ENCODE measurements at places on chromosomes 1 and 21.

GRCh38 chr21:44415073-44416025, 40.0 kb upstream of the LRRC3 start:
- DNase-seq = no peak

DNA sequence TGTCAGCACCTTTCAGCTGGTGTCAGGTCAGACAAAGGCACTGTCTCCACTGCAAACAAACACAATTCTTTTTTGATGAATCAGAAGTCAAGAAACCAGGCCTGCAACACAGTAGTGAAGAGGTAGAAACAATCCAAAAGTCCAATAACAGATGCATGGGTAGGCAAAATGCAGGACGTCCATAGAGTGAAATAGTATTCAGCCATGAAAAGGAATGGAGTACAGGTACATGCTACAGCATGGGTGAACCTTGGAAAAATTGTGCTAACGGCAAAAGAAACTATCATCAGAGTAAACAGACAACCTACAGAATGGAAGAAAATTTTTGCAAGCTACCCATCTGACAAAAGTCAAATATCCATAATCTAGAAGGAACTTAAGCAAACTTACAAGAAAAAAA, 26.2 kb upstream of the ZBTB21 start:
- no peak for DNase-seq

DNA sequence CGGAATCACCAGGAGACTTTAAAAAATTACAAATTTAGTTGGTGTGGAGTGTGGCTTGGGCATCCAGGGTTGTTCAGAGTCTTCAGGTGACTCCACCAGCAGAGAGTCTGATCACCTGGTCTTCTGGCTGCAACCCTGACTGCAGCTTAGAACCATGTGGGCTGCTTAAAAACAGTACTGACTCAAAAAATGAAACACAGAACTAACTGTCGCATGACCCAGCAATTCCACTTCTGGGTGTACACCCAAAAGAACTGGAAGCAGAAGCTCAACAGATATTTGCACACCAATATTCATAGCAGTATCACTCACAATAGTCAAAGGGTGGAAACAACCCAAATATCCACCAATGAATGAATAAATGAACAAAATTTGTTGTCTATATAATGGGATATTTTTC, 17.3 kb downstream of the TLR5 start:
- no peak for DNase-seq

DNA sequence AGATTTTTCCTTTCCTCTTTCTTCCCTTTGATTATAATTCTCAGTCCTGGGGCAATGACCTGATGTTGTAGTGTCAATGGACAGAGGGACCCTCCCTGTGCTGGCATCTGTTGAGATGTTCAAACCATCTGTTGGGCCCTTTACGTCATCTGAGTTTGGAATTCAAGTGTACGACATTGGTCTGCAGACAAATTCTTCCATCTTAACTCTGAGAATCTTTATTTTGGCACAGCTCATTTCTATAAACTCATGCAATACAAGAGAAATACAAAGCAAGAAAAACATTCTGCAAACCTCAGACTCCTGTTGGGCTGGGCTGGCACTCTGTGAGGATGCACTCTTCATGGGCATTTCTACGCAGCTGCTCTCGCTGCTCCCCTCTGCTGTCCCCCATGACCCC, 54.2 kb downstream of the IFI44 start:
- DNase-seq = no peak

GRCh38 chr1:12482988-12483387, 135.0 kb downstream of the DHRS3 start:
- DNase-seq = no peak

GRCh38 chr1:227745568-227746265, 10.5 kb downstream of the SNAP47 start:
- no peak for DNase-seq

GRCh38 chr1:90200646-90201205, 205.8 kb downstream of the ZNF326 start:
- DNase-seq = no peak

- no peak for DNase-seq
These were observed 38.8 kb upstream of the STMN1 start for GRCh38 chr1:25944986-25945385.
